ENCODE measurements at places on chromosomes 16 and 17.

- DNase-seq: no peak
Observed at GRCh38 chr17:44315760-44316731, 7.6 kb downstream of the RUNDC3A start.

DNA sequence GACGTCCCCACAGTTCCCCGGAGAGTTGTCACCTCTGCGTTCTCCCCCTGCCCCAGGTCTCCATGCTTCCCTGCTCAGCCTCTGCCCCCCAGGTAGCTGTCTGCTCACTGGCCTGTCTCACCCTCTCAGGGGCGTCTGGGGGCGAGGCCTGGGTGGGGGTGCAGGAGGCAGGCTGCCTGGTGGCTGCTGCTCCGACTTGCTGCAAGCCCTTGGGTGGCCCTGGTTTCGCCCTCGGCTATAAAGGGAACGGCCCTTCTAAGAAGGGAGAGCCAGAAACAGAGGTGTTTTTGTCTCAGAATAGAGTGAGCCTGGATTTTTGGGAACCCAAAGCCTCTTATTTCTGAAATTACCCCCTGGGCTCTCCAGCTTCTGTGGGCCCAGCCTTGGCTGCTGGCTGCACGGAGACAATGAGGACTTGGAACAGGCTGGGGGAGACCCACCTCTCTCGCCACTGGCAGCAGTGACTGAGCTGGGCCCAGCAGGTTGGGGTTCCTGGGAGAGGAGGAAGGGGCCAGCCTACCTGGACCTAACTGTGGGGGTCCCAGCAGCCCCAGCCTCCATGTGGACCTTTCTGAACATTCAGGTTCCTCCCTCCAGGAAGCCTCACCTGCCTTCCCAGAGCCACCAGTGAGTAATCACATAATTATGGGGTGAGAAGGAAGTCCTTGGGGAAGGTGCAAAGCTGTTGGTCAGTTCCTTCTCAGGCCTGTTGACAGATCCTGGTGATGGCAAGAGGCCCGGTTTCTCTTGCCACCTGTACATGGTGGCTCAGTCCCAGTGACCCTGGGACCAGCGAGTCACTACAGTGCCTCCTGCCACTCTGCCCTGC lies 15.5 kb upstream of the SPNS2 start:
- no peak for DNase-seq

DNA sequence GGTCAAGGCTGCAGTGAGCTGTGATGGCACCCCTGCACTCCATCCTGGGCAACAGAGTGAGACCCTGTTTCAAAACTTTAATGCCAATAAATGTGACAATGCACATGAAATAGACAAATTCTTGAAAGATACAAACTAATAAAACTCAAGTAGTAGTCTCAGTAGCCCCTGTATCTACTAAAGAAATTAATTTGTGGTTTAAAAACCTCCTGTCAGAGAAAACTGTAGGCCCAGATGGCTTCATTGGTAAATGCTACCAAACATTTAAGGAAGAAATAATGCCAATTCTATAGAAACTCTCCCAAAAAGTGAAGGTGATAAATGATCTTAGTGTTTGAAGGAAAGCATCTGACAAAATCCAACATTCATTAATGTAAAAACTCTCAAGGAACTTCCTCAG lies 16.8 kb downstream of the AKTIP start:
- no peak for DNase-seq

- no peak for DNase-seq
Observed at GRCh38 chr17:42378359-42378958, 9.8 kb downstream of the STAT3 start.

- no peak for DNase-seq
Observed at GRCh38 chr16:87955302-87956097, 4.3 kb downstream of the BANP start.

GRCh38 chr16:8642146-8642545 lies 20.6 kb downstream of the METTL22 start:
- DNase-seq: no peak

- no peak for DNase-seq
Observed at GRCh38 chr16:23975293-23975692, 139.5 kb downstream of the PRKCB start.

- DNase-seq: no peak
Observed at GRCh38 chr16:17476414-17477259, 5.9 kb upstream of the XYLT1 start.

DNA sequence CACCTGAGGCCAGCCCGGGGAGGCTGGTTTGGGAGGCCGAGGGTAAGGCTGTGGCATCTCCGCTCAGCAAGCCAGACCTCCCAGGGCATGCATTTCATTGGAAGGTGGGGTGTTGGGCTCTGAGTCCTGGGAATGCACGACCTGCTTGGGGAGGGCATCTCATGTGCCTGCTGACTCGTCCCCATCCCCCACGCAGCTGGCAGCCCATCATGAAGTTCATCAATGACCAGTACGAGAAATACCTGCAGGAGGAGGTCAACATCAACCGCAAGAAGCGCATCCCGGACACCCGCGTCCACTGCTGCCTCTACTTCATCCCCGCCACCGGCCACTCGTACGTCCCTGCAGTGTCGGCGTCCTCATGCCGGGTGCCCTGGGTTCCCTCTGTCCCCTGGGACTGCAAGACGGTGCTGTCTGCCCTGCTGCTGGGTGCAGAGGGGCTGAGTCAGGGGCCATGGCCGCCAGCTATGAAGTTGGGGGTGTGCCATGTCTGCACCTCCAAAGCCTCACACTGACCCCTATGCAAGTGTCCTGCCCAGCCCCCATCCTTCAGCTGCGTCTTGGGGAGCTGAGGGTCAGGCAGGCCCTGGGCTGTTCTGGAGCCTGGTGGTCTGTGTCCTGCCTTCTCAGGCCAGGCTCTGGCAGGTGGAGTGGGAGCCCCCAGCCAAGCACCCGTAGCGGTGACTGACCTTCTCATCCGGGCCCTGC lies 347.9 kb downstream of the SEC14L1 start:
- DNase-seq: no peak

DNA sequence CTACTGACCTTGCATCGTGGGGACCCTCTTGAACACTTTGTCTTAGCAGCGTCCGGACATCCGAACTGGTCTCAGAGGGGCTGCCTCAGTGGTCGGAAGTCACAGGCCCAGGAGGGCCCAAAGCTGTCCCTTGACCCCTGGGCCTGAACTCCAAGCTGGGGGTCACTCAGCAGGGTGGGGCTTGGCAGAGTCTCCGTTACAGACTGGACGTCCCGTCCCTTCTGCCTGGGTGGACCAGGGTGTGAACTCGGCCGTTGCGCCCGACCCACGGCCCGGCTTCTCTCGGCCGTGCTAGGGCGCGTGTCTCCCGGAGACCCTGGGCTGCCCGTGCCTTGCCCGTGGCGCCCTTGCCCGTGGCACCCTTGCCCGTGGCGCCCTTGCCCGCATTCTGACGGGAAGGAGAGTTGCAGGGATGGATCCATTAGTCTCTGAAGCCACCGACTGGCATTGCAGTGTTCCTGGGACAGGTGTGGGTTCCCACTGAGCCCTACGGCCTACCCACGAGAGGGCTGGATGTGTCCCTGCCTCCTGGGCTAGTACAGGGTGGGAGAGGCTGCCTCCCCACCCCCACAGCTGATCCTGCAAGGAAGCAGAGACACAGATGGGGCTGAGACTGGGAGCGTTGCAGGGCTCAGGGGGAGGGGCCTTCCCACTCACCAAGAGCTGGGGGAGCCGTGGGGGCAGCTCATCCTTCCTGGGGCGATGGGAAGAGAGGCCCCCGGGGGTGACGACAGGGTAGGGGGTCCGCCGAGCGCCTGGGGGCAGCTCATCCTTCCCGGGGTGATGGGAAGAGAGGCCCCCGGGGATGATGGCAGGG lies 4.9 kb downstream of the CACNA1H start:
- DNase-seq: no peak

- DNase-seq: no peak
Observed at GRCh38 chr16:49022351-49022963, 259.2 kb downstream of the CBLN1 start.

DNA sequence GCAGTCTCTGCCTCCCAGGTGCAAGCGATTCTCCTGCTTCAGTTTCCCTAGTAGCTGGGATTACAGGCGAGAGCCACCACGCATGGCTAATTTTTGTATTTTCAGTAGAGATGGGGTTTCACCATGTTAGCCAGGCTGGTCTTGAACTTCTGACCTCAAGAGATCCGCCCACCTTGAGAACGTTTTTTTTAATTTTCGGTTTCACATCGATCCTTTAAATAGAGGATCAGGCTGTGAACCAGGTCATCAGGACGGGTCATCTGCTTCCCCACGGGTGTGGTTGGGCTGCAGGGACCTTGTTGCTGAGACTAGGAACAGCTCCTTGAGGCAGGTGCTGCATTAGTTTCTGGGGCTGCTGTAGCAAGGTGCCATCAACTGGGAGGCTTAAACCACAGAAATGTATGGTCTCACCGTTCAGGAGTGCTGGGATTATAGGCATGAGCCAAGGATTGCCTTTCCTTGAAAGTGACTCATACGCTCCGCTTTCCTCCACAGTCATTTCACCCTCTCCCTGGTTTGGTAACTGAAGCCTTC lies 7.9 kb upstream of the NAGPA start:
- no peak for DNase-seq

DNA sequence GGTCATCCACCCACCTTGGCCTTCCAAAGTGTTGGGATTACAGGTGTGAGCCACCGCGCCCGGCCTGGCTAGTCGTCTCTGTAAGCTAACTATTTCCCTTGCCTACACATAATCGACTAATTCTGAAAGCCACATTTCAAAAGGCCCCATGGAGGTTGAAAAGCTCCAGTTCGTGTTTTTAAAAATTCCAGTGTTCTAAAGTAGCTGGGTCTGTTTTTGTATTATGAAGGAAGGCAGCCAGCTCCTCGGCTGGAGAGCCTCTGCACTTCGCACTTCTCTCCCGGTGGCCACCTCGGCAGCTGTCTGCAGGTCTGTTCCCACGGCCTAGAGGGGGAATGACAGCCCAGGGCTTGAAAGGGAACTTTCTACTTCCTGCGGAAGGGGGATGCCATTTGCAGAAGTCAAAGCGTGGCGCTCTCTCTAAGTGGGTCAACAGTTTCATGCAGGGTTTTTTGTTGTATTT lies 16.9 kb downstream of the HASPIN start:
- DNase-seq: no peak

GRCh38 chr16:85619101-85619891 lies 6.2 kb downstream of the GSE1 start:
- no peak for DNase-seq

GRCh38 chr16:75024594-75024993 lies 25.8 kb downstream of the ZNRF1 start:
- DNase-seq: no peak

GRCh38 chr16:68425498-68426346 lies 22.6 kb downstream of the SMPD3 start:
- DNase-seq: no peak

DNA sequence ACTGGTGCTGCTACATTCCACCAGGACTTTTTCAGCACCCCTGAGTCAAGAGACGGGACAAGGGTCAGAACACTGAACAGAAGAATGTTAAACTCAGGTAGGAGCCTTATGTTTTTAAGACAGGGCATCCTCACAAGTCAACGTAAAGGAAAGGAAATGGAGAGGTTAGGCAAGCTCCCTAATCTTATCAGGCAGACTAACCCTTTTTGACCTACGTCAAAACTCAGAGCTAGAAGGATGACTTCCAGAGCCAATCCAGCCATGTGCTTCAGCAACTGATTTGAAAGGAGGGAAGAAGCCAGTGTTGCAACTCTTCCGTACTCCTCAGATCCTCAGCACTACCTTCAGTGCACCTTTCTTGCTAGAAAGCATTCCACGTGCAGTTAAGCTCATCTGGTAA lies 46.8 kb downstream of the REXO5 start:
- no peak for DNase-seq

GRCh38 chr17:33335491-33336173 lies 42.5 kb upstream of the ASIC2 start:
- no peak for DNase-seq

DNA sequence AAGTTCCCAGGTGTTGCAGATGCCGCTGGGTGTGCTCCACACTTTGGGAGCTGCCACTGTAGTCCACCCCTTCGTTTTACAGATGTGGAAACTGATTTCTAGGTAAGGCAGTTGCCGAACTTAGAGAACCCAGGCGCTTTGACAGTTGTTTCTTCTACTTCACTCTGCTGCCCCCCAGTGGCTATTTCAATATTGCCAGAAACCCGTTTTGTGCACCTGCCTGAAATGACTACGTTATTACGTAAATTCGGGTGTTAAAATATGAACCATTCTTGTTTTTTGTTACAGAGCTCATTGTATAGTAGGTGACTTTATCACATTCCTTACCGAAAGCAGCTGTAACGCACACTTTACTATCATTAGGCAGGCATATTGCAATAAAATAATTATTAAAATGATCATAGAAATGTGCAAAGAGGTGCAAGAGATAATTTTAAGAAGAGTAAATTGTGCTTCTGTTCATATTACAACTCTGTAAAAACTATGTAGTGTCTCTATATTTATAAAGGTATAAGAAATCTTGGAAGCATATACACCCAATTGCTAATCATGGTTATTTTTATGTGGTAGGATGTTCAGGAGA lies 44.9 kb downstream of the OTOA start:
- DNase-seq: peak; percentile 2

DNA sequence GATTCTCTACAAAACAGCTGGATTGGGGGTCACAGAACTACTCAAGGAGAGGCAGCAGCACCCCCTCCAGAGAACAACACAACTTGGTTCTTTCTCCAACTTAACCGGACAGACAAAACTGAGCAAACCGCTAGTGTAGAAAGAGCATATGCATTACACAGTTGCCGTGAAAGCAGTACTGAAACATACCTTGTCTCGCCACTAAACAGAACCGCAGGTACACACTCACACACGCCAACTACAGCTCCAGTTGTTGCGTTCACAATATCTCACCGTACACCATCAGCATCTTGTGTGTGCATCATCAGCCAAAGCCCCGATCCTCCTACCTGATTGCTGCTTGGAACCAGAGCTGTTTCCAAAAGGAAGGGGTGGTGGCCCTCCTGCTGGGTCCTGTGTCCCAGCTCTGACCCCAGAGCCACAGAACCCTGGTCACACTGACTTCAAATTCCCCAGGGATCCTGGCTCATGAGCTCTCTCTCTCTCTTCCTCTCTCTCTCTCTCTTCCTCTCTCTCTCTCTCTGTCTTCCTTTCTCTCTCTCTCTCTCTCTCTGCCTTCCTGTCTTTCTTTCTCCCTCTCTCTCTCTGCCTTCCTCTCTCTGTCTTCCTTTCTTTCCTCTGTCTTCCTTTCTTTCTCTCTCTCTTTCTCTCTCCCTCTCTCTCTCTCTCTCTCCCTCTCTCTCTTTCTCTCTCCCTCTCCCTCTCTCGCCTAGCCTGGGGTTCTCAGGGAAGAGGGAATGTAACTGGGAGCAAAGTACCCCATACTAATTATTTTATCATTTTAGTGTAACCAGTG lies 8.4 kb downstream of the PIMREG start:
- no peak for DNase-seq

DNA sequence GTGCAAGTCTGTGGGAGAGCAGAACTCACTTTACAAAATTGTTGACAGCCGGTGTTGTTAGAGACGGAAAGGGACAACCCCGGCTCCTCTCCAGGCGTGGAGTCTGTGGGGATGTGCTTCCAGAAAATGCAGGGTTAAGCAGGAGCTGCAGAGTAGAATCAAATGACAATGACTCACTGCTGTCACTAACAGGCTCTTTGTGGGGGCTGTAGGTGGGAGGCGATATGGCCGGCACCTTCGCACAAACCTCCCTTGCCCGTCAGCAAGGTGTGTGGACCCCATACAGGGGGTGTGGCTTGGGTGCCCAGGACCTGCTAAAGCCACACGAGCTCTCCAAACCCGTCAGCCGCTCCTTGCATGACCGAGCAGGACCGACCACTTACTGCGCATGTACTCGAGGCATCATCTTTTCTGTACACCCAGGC lies 5.8 kb downstream of the PDK2 start:
- no peak for DNase-seq

All from NCI-H187 treated with DMSO at 0.1 percent for 48 hours (cell line).